ENCODE measurements at places on chromosomes 11 and 22.
A peak's percentile ranks its signal among the peaks of the same experiment; 100 is the strongest.

GRCh38 chr11:26834601-26835000 is 112.7 kb upstream of the SLC5A12 start:
- no peak for DNase-seq

DNA sequence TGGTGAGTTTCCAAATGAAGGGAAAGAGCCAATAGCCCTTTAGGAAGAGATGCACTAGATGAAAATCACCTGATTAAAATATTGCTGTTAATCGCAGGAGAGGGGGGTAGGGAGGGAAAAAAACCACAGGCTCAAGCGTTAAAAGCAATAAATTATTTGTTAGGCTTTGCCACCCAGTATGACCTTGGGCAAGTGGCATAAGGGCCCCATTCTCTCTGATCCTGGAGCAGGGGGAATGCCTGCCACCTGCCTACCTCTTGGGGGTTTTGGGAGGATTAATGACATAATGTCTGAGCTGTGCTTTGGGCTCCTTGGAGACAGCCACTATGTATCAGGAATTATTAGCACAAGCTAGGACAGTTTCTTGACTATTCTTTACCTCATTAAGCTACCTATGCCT is 80.0 kb downstream of the ZNRF3 start:
- no peak for DNase-seq

GRCh38 chr11:117610045-117610444 is 187.0 kb downstream of the DSCAML1 start:
- no peak for DNase-seq

- DNase-seq, result no peak
Observed at GRCh38 chr11:86919557-86920210, 35.5 kb downstream of the FZD4 start.

- no peak for DNase-seq
Observed at GRCh38 chr11:65952052-65952521, 6.8 kb downstream of the TSGA10IP start.

- no peak for DNase-seq
Observed at GRCh38 chr11:65126624-65127274, 4.6 kb downstream of the MRPL49 start.

GRCh38 chr22:35799150-35799549 is 81.5 kb downstream of the APOL5 start:
- no peak for DNase-seq

DNA sequence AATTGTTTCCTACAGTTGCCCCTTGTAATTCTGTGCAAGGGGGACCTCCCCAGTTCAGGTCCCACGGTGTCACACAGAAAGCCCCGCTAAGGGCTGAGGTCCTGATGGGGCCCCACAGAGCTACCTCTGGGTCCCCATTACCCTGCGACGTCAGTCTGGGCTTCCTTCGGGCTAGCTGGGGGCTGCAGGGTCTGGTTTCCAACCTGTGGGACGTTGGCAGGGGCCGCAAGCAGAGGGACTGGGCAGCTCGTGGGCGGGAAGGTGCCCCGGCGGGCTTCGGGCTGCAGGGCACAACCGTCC is 698 bp downstream of the SLC37A4 start:
- no peak for DNase-seq

- no peak for DNase-seq
Observed at GRCh38 chr11:127815331-127815730, 772.0 kb downstream of the ETS1 start.

DNA sequence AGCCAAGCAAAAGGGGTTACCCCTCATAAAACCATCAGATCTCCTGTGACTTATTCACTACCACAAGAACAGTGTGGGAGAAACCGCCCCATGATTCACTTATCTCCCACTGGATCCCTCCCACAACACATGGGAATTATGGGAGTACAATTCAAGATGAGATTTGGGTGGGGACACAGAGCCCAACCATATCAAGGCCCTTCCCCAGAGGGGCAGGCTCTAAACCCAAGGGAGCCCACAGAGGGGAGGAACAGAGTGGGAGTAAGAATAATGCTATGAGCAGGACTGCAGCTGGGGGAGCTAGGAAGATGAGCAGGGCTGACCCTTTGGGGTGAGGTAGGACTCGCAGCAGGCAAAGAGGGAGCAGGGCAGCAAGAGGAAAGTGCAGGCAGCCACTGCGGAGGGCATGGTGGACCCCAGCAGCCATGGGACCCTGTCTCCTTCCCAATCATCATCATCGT is 59.3 kb downstream of the CD82 start:
- DNase-seq, result no peak

DNA sequence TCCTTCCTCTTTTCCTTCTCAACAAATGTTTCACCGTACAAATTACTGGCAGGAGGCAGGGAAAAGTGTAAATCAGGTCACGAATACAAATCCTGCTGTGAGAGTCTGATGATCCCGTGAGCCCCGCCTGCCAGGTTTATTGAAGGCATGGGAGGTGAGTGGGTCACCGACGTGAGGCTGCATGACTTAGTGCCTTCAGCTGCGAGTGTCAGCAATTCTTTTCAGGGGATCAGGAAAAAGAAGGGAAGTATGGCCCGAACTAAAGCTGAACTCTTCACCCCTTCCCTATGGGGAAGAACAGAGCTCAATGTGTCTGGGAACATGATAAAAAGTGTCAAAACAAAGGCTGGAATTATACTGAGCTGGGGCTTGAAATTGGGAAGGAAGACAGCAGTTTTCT is 166.2 kb downstream of the OPCML start:
- no peak for DNase-seq

DNA sequence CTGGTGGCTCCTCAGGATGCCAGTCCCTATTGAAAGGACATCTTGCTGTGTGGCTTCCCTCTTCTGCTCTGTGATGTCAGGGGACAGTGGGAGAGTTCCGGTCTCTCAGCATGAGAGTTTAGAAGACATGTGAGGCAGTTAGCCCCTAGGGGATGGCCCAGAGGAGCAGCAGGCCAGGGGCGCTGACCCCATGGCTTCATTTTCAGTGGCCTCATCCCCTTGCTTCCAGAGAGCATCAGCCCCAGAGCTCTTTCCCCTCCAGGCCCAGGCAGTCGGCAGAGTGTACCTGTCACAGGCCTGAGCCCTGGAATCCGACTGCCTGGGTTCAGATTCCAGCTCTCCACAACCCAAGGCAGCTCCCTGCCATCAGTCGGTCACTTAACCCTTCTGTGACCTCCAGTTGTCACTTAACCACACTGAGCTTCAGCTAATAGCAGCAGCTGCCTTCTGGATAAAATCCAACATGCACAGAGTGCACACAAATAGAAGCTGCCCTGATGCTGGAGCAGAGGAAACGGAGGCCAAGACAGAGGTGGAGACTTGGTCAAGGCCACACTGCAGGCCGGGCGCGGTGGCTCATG is 14.1 kb upstream of the LRRC10B start:
- no peak for DNase-seq

DNA sequence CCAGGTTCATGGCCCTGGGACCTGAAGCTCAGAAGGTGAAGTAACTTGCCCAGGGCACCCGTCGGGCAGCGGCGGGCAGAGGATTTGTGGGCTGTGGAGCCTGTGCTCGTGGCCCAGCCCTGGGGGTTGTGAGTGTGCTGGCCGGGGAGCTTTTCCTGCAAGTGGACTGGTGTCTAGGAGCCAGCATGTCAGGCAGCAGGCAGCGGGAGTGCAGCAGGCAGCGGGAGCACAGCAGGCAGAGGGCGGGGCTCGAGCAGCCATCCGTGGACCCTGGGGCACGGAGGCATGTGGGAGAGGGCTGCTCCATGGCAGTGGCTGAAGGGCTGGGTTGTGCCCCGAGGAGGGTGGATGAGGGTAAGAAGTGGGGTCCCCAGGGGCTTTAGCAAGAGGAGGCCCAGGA is 72.7 kb upstream of the PPP6R3 start:
- no peak for DNase-seq

- DNase-seq, result no peak
Observed at GRCh38 chr11:108495326-108495725, 2.9 kb downstream of the POGLUT3 start.

DNA sequence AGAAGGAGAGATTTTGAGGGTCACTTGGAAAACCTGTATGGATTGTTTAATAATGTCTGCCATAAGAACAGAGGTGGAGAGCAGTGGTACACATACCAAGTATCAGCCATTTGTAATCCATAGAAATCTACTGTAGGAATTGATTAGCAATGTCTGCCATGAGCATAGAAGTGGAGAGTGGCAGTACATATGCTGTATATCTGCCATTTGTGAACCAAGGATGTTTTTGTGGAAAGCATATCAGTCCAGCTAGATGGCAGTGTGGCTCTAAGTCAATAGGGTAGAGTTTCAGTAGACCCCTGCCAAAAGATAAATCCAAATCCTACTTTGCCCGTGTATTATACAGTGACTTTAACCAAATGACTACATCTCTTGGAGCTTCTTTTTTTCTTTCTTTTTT is 82.9 kb upstream of the SEZ6L start:
- no peak for DNase-seq

- no peak for DNase-seq
Observed at GRCh38 chr22:46096051-46096450, 54.3 kb upstream of the PPARA start.

DNA sequence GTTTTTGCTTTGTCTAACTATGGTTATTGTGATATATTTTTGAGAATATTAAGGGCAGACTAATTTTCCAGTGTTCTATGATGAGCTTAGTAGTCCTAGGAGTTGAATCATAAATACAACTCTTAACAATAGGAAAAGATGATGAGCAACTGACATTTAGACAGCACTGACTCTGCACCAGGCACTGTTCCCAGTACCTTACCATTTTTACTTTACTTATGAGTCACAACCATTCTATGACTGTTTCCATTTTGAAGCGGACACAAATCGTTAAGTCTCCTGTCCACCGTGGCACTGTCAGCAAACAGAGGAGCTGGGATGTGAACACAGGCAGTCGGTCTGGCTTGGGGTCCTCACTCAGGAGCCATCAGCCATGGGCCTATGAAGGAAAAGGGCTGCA is 3.4 kb upstream of the SCGB2A2 start:
- DNase-seq, result no peak

- DNase-seq, result no peak
Observed at GRCh38 chr11:12216671-12217374, 106.4 kb downstream of the MICAL2 start.

GRCh38 chr11:75398906-75399305 is 412 bp upstream of the RPS3 start:
- DNase-seq, result no peak

GRCh38 chr22:30609260-30610185 is 2.5 kb downstream of the TCN2 start:
- peak; percentile 14 for DNase-seq

DNA sequence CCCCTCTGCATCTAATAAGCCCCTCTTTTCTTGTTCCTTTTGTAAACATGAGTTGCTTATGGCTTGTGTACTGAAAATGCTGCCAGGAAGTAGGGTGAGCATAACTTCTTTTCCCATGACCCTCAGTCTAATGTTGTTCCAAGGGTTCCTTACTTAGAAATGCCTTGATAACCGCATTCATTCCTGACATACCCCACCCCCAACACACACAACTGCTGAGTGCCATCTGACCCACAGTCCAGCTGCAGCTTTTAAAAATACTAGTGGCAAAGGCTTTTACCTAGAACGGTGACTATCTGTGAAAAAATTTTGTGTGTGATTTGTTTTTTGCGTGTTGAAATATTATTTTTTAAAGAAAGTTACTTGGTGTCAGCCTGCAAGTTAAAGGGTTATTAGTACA is 52.6 kb downstream of the ARHGAP42 start:
- no peak for DNase-seq

DNA sequence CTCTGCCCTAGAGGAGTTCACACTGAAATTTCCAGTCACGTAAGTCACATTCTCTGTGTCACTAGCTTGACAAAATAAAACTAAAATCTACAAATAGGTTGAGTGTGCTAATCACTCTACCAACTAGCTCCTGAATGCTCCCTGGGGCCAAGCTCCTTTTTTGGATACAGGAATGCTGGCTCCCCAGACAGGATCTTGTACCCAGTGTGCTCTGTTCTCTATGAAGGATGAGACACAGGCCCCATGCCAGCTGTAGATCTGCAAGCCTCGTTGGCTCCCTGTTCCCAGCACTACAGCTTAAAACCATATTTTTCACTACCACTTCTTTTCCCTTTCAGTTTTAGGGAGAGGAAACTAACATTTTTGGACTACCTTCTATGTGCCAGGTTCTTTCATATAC is 3.7 kb upstream of the IPO7 start:
- DNase-seq, result no peak

GRCh38 chr22:40218152-40218551 is 40.4 kb downstream of the TNRC6B start:
- no peak for DNase-seq
